Right ventricle myocardium superior (tissue), 1 donor: ENCODE measurements at places on chromosomes 5 and 9.

GRCh38 chr5:151677776-151678545 is 8.8 kb downstream of the SPARC start:
- DNase-seq = peak; percentile 54

- peak; percentile 71 for DNase-seq
These were observed at the start of gene LARP1 for GRCh38 chr5:154755361-154756008. TSS of gene LARP1 (plus strand) at chr5:154755377. CDS start at chr5:154755758, 381 bp downstream.

GRCh38 chr9:94839398-94839797 is 112.9 kb downstream of the AOPEP start:
- no peak for DNase-seq

DNA sequence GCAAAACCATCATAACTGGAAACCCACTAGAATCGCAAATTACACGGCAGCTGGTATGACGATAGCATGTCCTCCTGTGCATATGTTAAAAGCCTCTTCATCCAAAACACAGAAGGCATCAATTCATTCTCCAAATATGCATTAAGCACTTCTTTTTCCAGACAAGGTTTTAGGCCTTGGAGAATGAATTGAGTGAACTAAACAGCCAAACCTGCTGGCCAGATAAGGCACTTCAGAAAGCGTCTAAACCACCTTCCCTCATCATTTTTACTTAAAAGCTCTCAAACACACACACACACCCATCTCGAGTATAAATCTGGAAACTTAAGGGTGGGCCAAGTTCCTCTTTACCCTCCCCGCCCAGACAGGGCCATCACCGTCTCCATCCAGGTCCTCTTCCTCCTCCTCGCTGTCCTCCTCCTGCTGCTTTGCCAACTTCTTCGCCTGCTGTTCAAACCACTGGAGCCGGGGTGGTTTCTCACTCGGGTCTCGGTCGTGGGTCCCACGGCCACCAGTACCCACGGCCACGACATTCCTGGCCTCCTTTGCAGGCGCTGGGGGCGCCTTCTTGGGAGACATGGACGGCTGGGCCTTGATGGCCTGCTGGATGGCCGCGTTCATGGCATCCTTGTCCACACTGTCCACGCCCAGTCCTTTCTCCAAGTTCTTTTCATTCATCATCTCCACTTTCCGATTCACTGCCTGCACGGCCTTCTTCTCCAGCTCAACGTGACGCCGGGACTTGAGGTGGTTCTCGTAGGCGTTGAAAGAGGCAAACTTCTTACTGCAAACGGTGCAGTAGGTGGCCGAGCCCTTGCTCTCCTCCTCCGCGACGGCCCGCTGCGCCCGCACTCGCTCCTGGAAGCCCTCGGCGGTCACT is 696 bp downstream of the ZNF622 start:
- DNase-seq = peak; percentile 38

DNA sequence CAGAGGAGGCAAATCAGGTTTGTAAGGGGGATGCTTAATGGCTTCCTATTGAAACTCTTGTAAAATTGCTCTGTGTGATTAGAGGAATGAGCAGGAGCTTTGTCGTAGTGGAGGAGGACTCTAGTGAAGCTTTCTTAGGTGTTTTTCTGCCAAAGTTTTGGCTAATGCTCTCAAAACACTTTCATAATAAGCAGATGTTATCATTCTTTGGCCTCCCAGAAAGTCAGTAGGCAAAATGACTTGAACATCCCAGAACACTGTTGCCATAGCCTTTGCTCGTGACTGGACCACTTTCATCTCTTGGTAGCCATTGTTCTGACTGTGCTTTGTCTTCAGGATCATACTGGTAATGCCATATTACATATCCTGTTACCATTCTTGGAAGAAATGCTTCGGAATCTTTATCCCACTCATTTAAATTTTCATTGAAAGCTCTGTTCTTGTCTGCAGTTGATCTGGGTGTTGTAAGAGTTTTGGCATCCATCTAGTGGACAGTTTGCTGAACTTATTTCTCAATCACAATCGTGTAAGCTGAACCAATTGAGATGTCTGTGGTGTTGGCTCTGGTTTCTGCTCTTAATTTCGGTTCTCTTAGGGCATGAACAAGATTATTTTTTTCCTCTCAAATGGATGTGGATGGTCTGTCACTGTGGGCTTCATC is 187.6 kb downstream of the COMMD10 start:
- DNase-seq = no peak

DNA sequence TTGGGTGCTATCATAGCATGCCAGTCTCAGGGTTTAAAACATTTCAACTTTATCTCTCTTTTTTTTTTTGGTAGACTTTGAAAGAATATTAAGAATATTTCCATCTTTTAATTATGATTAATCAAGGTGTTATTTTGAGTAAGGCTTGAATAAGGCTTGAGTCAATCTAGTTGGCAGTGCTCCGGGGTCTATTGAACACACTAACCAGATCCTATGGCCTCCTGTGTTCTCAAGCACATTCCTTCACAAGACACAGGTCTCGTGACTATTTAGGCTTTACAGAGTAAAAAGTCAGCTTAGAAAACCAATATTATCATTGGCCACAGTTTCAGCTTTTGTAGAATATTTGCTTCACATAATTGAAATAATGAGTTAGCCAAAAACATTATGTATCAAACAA is 151.2 kb downstream of the ARHGEF28 start:
- DNase-seq = no peak

DNA sequence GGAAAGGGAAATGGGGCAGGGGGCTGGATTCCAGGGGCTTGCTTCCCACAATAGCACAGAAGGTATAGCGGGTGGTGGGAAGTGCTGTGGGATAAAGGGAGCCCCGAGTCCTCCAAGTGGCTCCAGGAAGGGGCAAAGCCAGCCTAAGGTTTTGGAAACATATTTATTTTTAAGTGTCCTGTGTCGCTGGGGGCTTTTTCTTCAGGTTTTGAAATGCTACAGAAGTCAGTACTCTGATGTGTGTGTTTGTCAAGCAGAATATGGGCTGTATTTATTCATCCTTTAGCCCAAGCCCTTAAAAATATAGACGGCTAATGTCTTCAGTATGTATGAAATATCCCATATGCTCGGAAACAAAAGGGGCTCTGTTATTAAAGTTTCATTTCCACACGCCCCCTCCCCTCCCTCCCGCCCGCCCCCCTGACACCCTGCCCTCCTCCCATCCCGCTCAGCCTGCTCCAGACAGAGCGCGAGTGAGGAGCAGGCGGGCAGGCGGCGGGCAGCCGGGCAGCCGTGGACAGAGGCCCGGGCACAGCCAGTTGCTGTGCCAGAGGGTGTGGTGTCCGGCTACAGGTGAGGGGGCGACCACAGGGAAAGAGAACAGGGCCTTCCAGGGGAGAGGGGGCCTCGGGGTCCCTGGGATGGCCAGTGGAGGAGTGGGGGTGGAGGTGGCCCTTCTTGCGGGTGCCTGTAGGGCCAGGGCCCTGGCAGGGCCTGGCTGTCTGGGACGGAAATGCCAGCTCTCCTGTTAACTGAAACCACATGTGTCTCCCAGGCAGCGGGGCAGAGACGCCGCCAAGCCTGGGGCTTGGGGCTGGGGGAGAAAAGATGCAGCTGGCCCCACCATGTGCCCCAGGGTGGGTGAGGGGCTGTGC is 39.6 kb upstream of the SYNPO start:
- no peak for DNase-seq

DNA sequence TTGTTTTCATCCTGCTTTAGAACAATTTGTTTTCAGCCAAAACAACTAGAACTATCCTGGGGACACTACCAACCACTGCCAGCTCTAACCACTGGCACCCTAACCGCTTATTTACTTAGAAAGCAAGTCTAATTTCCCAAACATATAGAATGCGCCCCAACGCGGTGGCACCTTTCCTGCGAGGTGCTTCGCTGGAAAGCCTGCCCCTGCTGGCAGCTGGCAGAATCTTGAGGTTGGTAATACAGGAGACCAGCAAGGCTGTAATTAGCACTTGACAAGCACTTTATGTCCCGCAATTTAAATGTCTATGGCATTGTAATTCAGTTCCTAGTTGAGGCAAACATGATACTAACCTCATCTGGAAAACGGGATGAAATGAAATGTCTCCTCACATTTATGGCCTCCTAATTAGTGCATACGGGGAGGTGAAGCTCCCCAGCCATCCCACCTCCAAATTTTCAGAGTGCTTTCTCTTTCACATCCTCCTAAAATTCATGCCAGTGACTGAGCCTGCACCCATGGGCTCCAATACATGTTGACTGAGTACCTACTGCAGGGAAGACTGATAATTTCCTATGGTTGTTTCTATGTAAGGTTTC is 30.4 kb downstream of the GABBR2 start:
- DNase-seq = no peak

DNA sequence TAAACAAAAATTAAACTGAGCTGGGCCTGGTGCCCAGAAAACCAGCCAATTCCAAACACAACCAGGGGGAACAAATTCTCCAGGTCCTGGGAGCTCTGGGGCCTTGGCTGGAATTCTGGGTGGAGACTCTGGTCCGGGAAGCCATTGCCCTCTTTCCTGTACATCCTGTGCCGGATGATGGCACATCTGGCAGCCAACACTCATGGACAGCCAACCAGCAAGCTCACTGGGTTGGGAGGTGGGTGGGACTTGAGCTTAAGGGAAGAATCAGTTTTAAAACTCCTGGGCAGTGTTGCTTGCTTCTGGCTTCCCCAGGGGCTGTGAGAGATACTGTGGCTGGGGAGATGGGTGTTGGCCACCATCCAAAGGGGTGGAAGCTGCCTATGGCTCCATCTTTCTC is 56.1 kb downstream of the PCDH1 start:
- DNase-seq = peak; percentile 53

DNA sequence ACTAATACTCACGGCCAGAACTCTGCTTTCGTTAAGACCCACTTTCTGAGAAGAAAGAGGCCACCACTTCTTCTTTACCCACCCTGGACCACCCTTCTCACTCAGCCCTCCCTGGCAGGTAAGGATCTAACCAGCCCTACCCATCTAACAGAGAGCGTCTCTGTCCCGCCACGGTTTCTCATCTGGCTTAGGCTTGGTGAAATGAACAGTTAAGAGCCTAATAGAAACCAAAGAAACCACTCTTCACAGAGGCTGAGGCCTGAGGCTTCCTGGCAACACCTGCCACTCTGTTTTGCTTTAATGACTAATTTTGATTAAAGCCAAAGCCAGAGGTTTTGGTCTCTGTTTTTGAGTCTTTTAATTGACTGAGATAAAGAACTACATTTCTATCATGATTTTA is 354.1 kb upstream of the SLC30A5 start:
- no peak for DNase-seq

GRCh38 chr9:98037357-98037756 is 19.2 kb upstream of the NANS start:
- DNase-seq = peak; percentile 57

GRCh38 chr9:23934291-23934906 is 108.4 kb upstream of the ELAVL2 start:
- DNase-seq = no peak

DNA sequence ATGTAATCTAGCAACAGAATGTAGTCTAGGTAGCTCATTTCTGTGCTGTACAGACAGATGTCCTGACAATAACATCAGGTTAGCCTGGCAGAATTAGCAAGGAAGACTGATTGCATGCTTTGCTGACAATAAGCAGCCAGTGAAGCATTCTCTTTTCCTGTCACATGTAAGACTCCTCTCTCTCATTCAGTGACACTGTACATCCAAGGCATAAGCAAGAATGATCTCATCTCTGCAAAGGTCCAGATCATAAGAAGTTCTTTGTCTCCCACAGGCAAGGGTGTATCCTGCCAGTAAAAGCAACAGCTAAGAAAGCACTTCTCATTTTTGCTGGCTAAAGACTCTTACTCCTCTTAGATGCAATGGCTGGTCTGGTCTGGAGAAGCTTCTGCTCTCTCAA is 861.8 kb downstream of the TAF11L14 start:
- no peak for DNase-seq
